Thoracic aorta (tissue), 2 donors: ENCODE measurements at places on chromosomes 13 and 19.

GRCh38 chr13:100458673-100459072, 129.9 kb downstream of the GGACT start:
- no peaks in the 10 kb centered on the region for H3K27me3 ChIP-seq
- H3K36me3 ChIP-seq: no peaks in the 10 kb centered on the region
- no peak for DNase-seq
- H3K27ac ChIP-seq: no peak overlapping the region
- peaks cover 2% of the 10 kb centered on the region for H3K4me1 ChIP-seq

DNA sequence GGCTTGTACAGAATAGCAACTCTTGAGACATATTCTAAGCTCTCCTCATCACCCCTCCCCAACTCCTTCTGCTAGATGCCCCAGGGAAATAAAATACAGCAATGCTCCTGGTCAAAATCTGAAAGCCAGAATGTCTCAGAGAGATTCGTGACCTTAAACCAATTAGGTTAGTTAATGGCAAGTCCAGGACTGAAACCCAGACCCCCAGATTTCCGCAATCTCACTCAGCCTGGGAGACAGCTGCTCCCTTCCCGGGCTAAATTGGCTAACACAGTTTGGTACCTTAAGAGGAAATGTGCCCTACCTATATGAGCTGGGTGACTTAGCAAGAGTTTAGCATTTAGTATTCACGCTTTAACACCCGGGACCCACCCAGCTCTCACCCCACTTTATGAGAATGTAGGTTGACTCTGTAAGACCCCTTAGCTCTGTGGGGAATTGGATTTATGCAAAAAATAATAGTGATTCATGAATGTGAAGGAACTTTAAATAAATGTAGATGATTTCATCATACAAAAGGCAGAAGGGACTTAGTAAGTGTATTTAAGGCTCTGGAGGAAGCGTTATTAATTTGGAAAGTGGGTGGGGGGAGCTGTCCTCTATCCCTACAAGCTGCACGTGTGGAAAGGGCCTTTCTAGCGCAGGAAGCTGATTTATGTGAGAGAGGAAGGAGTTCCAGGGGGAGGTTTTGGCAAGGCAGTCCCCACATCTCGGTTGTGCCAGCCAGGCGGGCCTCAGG, 1.1 kb downstream of the DLEU7 start:
- H3K4me1 ChIP-seq: peaks cover 48% of the 10 kb centered on the region
- no peaks in the 10 kb centered on the region for H3K36me3 ChIP-seq
- H3K27ac ChIP-seq: no peak overlapping the region
- peak overlapping the region; percentile 59 for H3K4me3 ChIP-seq
- DNase-seq: no peak
- H3K27me3 ChIP-seq: no peaks in the 10 kb centered on the region

DNA sequence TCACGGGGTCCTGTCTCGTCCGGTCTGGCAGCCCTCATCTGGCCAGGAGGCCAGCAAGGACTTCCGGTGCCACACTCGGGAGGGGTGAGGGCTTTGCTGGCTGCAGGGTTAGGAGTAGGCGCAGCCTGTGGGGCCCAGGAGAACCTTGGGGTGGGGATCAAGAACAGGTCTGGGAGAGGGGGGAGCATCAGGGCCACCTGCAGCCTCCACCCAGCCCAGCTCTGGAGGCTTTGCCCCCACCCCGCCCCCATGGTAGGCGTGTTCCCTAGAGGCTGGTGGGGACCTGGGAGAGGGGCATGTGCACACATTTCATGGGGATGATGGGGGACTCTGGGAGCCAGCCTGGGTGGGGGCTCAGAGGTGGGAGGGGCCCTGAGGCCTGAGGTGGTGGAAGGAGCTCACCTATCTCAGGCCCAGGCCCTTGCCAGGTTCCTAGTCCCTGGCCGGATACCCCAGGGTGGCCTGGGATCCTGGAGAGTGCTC, 23.3 kb downstream of the WTIP start:
- H3K36me3 ChIP-seq: no peaks in the 10 kb centered on the region
- H3K4me1 ChIP-seq: peaks cover 3% of the 10 kb centered on the region
- no peak overlapping the region for H3K27ac ChIP-seq
- DNase-seq: no peak
- H3K27me3 ChIP-seq: no peaks in the 10 kb centered on the region

GRCh38 chr13:31731921-31732320, 7.4 kb upstream of the RXFP2 start:
- no peak for DNase-seq
- H3K4me1 ChIP-seq: no peaks in the 10 kb centered on the region
- H3K4me3 ChIP-seq: no peak overlapping the region
- H3K27me3 ChIP-seq: no peaks in the 10 kb centered on the region

GRCh38 chr19:33292595-33293254, 9.6 kb downstream of the CEBPA start:
- H3K27ac ChIP-seq: no peak overlapping the region
- H3K36me3 ChIP-seq: no peaks in the 10 kb centered on the region
- H3K4me1 ChIP-seq: peaks cover 7% of the 10 kb centered on the region
- no peak for DNase-seq
- H3K4me3 ChIP-seq: no peak overlapping the region

- no peak overlapping the region for H3K27ac ChIP-seq
- H3K4me1 ChIP-seq: no peaks in the 10 kb centered on the region
- no peak for DNase-seq
- H3K36me3 ChIP-seq: no peaks in the 10 kb centered on the region
- peak overlapping the region; percentile 35 for H3K4me3 ChIP-seq
- H3K27me3 ChIP-seq: no peaks in the 10 kb centered on the region
Measured at GRCh38 chr19:51098365-51099046, 9.7 kb downstream of the CTU1 start.
